Activated CD8-positive, alpha-beta memory T cell treated with anti-CD3 and anti-CD28 coated beads for 4 hours (primary cell): ENCODE measurements at places on chromosomes 2 and 18.

DNA sequence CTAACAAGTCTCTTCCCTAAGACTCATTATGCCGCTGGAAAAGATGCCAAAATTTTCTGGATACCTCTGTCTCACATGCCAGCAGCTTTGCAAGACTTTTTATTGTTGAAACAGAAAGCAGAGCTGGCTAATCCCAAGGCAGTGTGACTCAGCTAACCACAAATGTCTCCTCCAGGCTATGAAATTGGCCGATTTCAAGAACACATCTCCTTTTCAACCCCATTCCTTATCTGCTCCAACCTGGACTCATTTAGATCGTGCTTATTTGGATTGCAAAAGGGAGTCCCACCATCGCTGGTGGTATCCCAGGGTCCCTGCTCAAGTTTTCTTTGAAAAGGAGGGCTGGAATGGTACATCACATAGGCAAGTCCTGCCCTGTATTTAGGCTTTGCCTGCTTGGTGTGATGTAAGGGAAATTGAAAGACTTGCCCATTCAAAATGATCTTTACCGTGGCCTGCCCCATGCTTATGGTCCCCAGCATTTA, 26.3 kb downstream of the DHRS9 start:
- no peak for DNase-seq

- no peak for DNase-seq
These were observed 5.4 kb upstream of the POU3F3 start for GRCh38 chr2:104848526-104848925.

GRCh38 chr2:223925106-223925505, 20.0 kb downstream of the WDFY1 start:
- DNase-seq = no peak

- no peak for DNase-seq
These were observed 1463.6 kb downstream of the LRP1B start for GRCh38 chr2:140667203-140667602.

DNA sequence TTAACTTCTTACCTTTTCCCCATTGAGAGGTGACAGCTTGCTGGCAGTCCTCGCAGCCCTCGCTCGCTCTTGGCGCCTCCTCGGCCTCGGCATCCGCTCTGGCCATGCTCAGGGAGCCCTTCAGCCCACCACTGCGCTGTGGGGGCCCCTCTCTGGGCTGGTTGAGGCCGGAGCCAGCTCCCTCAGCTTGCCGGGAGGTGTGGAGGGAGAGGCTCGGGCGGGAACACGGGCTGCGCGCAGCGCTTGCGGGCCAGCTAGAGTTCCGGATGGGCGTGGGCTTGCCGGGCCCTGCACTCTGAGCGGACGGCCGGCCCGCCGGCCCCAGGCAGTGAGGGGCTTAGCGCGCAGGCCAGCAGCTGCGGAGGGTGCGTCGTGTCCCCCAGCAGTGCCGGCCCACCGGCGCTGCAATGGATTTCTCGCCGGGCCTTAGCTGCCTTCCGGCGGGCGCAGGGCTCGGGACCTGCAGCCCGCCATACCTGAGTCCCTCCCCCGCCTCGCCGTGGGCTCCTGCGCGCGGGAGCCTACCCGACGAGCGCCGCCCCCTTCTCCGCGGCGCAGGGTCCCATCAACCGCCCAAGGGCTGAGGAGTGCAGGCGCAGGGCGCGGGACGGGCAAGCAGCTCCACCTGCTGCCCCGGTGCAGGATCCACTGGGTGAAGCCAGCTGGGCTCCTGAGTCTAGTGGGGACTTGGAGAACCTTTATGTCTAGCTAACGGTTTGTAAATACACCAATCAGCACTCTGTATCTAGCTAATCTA, 335.0 kb downstream of the CBLN2 start:
- no peak for DNase-seq

GRCh38 chr2:45688479-45689298, 37.2 kb downstream of the PRKCE start:
- no peak for DNase-seq
